ENCODE measurements at places on chromosomes 12 and 14.

- DNase-seq = no peak
These were observed 8.6 kb downstream of the TCP11L2 start for GRCh38 chr12:106311139-106311538.

- no peak for DNase-seq
These were observed 1.0 kb downstream of the GMFB start for GRCh38 chr14:54487771-54488170.

GRCh38 chr12:75337905-75338304 is 3.4 kb downstream of the GLIPR1L1 start:
- DNase-seq = no peak

DNA sequence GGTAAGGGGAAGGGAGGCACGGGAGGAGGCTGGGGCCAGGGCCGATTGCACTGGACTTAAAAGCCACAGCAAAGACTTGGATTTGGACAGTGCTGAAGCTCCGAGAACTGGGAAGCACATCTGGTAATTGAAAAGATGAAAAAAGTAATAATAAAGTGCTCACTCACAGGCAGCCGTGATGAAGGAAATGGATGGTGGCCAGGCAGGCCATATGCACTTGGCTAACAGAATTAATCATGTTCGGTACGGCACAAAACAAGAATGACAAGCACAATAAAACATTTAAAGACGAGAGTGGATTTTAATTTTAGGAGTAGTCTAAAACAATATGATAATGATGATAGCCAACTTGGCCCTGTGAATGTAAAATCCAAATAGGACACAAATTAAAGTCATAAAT is 154.3 kb downstream of the VRK1 start:
- DNase-seq = no peak

Data from urinary bladder (tissue), 4 donors.